ENCODE measurements at places on chromosomes 11 and 22. TPM values are rescaled to one million over a fixed set of nuclear protein-coding genes. Genes with fewer than 3 reads are reported as not detected.

DNA sequence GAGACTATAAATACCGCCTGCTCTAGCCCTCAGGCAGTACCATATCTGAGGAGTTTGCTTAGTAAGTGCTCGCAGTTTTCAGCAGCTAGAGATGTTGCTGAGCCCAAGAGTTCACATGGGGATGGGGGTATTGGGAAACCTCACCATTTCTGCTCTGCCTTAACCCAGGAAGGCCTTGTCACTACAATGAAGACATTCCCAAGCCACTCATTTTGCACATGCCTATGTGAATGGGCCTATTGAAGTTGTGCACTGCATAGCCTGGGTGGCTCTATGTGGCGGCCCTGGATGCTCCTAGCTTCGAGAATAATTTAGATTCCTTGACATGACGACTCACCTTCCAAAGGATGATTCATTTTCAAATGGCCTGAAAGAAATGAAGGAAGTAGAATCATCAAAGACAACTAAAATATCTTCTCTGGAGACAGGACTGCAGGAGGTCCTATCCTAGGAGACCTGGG is 163.4 kb downstream of the ADAMTS15 start:
- peak; percentile 26 for DNase-seq

Gene FAM227A
- 0.65 TPM for total RNA-seq

- no peak for DNase-seq
Measured at GRCh38 chr11:8325591-8326304, 62.1 kb upstream of the LMO1 start.

DNA sequence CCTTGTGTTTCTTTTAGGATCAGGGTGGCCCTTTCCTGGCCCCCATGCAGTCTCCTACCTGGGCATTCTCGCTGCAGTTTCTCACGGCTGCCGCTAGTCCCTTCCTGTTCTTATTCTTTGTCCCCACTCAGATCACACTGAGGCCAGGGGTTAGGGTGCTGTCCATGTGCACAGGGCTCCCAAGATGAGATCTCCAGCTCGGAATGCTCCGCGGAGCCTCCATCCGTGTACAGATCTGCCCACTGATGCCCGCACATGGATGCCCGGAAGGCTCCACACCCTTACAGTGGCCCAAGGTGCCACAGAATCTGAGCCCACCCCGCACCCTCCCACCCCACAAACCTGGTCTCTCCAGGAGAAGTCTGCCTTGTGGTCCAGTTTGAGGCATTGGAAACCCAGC is 457.3 kb downstream of the TBC1D22A start:
- DNase-seq, result no peak

DNA sequence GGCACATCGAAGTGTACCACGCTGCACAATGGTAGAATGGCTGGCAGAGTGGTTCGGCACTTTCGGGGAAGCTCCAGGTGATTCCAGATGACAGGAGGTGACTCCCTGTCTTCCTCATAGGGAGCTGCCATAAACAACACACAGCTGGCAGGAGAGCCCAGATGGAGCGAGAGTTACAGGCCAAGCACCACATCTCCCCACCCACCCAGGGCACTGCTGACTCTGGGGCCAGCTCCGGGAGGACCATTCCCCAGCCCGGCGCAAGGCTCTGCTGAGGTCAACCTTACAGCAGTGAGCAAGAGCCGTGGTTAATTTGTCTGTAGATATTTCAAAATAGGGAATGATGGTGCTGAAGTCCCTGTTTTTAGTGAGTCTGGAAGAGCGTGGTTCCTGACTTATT is 78.8 kb upstream of the HMGXB4 start:
- DNase-seq, result no peak

GRCh38 chr11:6433998-6434660 is 6.7 kb downstream of the HPX start:
- DNase-seq, result no peak

Gene CCDC188
- total RNA-seq, result 9.4 TPM

DNA sequence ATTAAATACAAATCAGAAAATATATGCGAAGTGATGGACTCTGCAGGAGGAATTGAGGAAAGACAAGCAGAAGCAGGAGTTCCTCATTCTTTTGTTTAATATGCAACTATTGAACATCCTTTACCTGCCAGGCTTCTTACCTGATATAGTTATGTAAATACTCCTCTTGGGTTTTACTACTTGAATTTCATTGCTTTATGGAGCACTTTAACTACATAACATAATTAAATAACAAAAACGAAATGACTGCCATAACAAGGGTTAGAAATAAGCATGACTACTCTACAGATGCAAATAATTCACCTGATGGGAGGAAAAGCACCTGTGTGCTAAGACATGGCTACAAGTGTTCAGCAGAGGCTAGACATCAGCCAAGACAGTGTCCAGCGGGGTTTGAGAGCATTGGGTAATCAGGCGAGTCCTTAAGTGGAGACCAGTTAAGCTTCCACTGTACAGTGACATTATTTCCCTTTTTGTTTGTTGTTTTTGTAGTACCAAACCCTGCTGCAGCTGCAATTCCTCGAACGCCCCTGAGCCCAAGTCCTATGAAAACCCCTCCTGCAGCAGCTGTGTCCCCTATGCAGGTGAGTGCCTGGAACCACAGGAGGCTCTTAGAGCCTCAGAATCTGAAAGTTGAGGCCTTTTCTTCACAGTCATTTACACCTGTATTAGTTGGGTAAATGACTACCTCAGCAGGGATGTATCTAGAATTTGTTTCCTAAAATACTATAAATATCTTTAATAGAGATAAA is 67.4 kb downstream of the SPECC1L start:
- no peak for DNase-seq

- DNase-seq, result no peak
Measured at GRCh38 chr22:33464698-33465097, 406.5 kb upstream of the SYN3 start.

- no peak for DNase-seq
Measured at GRCh38 chr11:124865181-124865901, at the start of gene ROBO3. Gene ROBO3 (plus strand): TSS chr11:124865432. CDS start chr11:124865578, 146 bp downstream.

Gene C1QTNF4
- 0.34 TPM for total RNA-seq
